ENCODE measurements at places on chromosomes 2 and 18. TPM values are rescaled to one million over a fixed set of nuclear protein-coding genes. Genes with fewer than 3 reads are reported as not detected.

DNA sequence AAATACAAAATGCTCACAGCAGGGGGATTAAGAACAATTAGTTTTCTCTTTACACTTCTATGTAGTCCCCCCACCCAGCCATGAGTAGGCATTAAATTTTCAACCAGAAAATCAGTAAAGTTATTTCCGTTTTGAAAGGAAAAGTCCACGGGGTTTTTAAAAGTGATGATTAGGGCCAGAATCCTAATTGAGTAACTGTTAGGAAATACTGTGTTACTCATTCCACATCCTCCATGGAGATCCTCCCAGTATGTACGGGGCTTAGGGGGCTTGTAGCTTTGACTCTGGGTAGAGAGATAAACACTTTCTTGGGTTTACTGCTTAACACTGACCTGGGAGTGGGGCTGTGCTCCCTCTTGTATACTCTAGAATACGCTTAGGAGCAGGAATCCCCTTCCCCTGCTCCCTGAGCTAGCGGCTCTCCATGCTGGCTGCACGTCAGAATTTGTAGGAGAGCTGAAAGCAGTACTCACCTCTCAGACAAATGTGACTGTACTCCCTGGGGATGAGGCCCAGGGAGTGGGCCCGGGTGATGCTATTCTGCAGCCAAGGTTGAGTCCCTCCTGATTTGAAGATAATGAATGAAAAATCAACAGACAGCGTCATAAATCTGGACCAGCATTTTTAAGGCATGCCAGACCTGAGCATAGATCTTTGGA is 100.5 kb downstream of the SLC4A3 start:
- no peak for DNase-seq

DNA sequence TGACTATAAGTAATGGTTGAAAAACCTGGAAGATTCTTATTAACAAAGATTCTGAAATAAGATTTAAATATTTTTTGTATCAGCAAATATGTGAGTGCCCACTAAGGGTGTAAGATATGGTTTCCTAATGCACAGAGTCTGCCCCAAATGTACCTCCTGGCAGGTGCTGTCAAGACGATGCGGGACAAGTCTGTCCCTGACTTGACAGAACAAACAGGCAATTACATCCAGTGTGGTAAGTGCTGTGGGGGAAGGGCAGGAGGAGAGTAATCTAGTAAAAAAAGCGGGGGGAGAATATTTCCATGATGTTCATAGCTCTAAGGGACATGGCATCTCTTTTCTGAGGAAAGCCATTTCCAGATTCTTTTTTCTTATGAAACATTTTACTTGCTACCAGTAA is 127.5 kb downstream of the COL4A4 start:
- no peak for DNase-seq

The TLX2 gene
- 3.4 TPM for total RNA-seq

- no peak for DNase-seq
Observed at GRCh38 chr18:25819746-25820363, 270.6 kb downstream of the SS18 start.

DNA sequence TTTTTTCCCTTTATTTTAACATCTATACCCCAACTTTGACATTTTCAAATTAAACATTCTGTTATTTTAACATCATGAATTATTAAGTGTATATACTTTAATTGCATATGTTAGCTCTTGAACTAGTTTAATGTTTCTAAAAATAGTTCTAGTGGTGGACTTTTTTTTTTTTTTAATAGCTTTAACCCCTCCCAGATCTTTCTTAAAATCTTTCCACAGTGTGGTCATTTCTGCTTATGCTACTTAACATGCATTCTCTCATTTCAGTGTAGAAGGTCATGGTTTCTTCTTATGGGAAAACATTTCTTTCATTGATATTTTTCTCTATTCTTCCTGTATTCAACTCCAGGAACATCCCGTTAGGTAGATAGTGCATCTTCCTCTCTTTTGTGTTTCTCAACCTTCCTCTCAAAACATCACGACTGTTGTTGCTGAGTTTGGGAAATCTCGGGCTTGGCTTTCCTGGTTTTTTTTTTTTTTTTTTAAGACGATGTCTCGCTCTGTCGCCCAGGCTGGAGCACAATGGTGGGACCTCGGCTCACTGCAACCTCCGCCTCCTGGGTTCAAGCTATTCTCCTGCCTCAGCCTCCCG is 849 bp upstream of the TMEM18 start:
- no peak for DNase-seq

DNA sequence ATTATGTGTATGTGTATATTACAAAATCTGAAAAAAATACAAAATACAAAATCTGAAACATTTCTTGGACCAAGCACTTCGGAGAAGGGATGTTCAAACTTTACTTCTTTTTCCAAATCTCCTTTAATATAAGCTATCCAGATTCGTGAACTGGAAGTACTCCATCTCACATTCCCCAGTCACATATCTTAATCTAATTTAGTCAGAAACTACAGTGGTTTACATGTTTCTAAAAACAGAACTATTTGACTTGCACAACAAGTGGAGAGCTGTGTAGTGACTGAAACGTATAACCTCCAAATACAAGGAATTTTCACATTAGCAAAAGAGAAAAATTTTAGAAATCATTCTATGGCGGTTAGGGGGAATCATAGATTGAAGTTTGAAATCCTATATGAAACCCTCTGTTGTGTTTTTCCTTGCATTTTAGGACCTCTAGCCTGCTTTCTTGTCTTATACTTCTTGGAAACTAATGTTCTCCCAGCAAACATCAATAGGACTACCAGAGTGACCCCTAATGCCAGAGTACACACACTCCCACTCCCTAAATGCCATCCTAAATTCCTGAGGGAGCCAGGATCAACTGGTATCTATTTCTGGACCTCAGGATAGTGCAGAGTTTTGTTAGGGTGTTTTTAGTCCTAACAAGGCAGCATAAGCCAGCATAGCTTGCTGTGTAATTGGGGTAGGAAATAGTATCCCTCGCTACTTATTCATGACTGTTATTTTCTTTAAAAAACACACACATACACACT is 30.2 kb upstream of the ROCK1 start:
- no peak for DNase-seq

Measured in PC-3 (cell line).